ENCODE measurements at places on chromosomes 16 and 17.

DNA sequence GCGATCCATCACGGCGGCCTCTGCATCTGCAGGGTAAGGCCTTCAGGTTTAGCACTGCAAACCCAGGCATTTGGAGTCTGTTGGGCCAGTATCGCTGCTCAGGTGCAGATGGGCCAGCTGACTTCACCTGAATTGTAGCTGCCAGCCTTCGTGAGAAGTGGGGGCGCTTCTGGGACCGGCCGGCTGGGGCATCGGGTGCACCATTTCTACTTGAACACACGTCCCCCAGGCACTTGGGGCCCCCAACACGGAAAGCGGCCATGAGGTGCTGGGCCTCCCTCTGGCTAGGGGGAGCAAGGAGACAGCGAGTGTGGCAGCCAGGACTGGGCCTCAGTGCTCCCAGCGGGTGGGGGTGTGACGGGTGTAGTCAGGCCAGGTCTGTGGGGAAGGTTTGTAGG lies 767.6 kb downstream of the KCNJ18 start:
- no peak for DNase-seq

DNA sequence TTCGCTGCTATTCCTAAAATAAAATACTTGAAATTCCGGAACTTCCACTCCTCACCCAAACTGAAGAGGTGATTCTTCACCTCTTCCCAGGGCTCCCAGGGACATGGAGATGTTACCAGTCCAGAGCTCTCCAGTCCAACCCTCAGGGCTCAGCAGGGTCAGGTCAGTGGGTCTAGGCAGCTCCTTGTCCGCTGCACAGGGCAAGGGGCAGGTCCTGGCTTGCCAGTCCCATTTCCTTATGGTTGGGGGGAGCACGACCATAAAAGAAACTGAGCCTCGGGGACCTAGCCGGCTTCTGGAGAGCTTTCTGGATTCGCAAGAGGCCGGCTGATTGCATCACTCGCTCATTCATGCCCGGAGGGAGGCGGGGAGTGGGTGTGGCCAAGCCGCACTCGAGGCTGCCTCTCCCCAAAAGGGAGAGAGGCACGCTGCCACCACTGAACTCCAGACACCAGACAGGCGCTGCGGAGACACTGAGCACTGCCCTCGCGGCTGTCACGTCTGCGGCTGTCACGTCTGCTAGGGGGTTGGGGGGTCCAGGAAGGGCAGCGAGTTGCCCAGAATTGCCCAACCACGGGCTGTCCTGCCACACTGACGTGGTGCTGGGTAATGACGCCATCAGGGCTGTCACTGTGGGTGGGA lies 15.8 kb downstream of the SLC7A5 start:
- peak; percentile 45 for DNase-seq

DNA sequence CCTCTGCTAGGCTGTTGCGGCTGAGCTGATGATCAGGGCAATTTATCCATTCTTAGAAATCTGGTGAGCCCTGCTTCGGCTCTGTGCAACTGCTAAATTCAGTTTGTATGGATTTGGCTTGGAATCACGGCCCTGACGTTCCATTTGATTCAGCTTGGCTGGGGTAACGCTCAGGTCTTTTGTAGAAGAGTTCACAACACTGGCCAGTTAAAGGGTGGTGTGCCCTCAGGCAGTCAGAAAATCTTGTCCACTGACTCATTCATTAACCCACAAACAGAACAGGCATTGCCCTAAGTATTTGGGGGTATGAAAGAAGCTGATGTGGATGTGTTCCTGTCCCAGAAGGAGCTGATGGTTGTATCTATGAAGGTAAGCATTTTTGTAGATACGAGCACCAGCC lies 53.9 kb downstream of the GNAO1 start:
- no peak for DNase-seq

GRCh38 chr17:31693433-31694220 lies 165.4 kb downstream of the COPRS start:
- no peak for DNase-seq

- no peak for DNase-seq
Observed at GRCh38 chr16:89371968-89372634, 118.3 kb downstream of the ANKRD11 start.

GRCh38 chr17:48717367-48718226 lies 4.7 kb downstream of the PRAC1 start:
- no peak for DNase-seq

- DNase-seq = no peak
Observed at GRCh38 chr17:79667746-79668145, 56.9 kb upstream of the RBFOX3 start.

DNA sequence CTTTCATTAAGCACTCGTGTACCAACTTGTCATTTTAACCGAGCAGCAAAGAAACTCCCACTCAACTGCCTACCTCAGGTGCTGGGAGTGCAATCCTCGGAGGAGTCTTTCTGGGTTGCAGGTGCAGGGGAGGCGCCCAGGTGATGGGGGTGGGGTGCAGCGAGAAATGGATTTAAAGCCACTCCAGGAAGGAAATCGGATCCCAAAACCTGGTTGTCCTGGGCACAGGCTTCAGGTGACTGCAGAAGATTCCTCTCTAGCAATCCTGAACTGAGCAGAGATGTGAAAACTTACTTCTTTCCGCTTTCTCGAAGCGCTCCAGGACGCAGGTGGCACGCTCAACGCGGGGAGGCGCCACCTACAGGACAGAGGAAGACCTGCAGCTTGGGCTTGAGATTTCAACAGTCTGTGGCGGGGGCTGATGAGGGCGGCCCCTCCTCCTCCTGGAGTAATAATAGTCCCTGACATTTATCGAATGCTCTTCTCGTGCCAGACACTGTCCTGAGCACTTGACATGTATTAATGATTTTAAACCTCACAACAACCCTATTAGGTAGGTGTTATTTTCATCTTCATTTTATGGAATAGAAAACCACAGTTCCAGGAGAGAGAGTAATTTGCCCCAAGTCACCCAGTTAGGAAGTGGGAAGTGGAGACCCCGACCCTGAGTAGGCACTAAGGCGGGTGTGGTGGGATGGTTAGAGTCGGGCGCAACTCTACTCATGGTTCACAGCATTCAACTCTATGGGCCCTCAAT lies 27.2 kb upstream of the SKAP1 start:
- DNase-seq = peak; percentile 16

DNA sequence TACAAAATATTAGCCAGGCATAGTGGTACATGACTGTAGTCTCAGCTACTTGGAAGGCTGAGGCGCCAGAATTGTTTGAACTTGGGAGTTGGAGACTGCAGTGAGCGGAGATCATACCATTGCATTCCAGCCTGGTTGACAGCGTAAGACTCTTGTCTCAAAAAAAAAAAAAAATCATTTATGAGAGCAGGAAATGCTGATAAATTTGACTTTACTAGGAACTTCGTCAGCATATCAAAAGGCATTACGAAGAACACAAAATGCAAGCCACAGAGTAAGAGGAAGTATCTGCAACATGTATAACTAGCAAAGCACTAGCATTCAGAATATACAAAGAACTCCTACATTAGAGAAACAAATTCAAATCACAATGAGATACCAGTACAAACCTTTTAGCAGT lies 279.3 kb downstream of the ZFHX3 start:
- DNase-seq = no peak

- DNase-seq = no peak
Observed at GRCh38 chr17:13544292-13544691, 57.4 kb downstream of the HS3ST3A1 start.

DNA sequence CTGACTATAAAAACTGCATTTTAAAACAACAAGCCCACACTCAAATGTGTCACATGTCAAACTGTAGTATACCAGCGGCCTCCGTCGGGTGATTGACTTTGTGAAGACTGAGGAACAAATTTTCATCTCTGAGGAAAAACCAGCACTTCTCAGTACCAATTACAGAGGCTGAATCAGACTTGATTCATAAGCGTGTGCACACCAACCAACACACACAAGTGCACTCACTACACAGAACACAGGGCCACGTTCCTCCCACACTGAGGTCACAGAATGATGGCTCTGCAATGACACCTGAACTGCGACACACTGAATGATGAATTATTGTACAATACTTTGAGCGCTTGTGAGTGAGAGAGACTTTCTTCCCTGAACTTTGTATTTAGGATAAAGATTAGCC lies 29.6 kb downstream of the XPO6 start:
- no peak for DNase-seq

- DNase-seq = no peak
Observed at GRCh38 chr16:56988161-56988947, 1.0 kb upstream of the NLRC5 start.

GRCh38 chr17:48733632-48734328 lies 5.2 kb upstream of the HOXB13 start:
- DNase-seq = no peak
